ENCODE measurements at places on chromosomes 1 and 21. TPM values are rescaled to one million over a fixed set of nuclear protein-coding genes. Genes with fewer than 3 reads are reported as not detected.

DNA sequence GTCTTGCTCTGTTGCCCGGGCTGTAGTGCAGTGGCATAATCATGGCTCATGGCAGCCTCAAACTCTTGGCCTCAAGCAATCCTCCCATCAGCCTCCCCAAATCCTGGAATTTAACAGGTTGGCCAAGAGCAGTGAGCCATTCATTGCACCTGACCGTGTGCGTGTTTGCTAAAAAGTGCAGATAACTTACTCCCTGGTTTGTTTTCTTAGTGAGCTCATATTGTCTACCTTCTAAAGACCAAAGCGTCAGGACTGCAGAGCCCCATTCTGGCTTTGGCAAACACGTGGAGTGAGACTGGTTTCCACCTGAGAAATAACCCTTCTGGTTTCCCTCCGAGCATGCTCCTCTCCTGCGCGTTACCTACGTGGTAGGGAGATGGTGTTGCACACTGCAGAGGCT is 32.2 kb upstream of the CA6 start:
- no peaks in the 10 kb centered on the region for H3K4me1 ChIP-seq
- H3K27me3 ChIP-seq, result no peaks in the 10 kb centered on the region
- H3K4me3 ChIP-seq, result no peak overlapping the region
- no peaks in the 10 kb centered on the region for H3K36me3 ChIP-seq
- peak; percentile 16 for DNase-seq

DNA sequence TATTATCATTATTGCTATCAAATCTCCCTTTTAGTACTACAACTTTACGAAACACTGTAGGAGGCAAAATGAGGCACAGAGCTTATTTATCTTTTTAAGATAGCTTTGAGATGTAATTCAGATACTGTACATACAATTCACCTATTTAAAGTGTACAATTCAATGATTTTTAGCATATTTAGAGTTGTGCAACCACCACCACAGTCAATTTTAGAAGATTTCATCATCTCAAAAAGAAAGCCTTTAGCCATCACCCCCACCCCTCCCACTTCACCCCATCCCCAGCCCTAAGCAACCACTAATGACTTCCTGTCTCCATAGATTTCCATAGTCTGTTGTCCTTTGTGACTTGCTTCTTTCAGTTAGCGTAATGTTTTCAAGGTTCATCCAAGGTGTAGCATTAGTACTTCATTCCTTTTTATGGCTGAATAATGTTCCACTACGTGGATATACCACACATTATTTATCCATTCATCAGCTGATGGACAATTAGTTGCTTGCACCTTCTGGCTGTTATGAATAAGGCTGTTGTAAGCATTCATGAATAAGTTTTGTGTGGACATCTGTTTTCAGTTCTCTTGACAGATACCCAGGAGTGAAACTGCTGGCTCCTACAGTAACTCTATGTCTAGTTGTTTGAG is 9.4 kb upstream of the CAPN9 start:
- H3K27me3 ChIP-seq, result no peaks in the 10 kb centered on the region
- H3K27ac ChIP-seq, result no peak overlapping the region
- H3K4me3 ChIP-seq, result no peak overlapping the region
- no peaks in the 10 kb centered on the region for H3K4me1 ChIP-seq
- no peak for DNase-seq

Gene A3GALT2
- polyA plus RNA-seq, result not detected

- H3K27ac ChIP-seq, result no peak overlapping the region
- H3K4me1 ChIP-seq, result no peaks in the 10 kb centered on the region
- H3K27me3 ChIP-seq, result no peaks in the 10 kb centered on the region
- peak; percentile 80 for DNase-seq
- no peak overlapping the region for H3K4me3 ChIP-seq
- no peaks in the 10 kb centered on the region for H3K36me3 ChIP-seq
Measured at GRCh38 chr21:36111238-36111637, 23.6 kb upstream of the CBR3 start.

DNA sequence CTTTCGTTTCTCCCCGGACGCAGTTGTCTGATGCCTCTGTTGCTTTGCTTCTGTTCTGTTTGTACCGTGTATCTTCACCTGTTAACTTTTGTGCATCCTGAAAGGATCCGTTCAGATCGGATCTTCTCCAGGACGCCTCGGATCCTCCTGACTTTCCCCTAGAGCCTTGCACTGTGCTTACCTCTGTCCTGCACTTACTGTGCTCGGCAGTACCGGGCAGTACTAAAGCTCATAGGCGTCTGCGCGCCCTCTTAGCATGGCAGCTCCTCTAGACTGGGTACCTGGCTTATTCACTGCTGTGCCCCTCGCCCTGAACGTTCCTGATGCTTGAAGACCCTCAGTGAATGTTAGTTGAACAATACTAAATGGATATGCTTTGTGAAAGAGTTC is 934 bp downstream of the SCP2 start:
- peaks cover 21% of the 10 kb centered on the region for H3K27me3 ChIP-seq
- peak overlapping the region; percentile 67 for H3K4me3 ChIP-seq
- H3K27ac ChIP-seq, result no peak overlapping the region
- DNase-seq, result no peak
- H3K36me3 ChIP-seq, result no peaks in the 10 kb centered on the region
- peaks cover 5% of the 10 kb centered on the region for H3K4me1 ChIP-seq

Gene FMO4
- 19.7 TPM for polyA plus RNA-seq

GRCh38 chr21:34576041-34576511 is 38.8 kb downstream of the RCAN1 start:
- H3K4me3 ChIP-seq, result no peak overlapping the region
- no peaks in the 10 kb centered on the region for H3K36me3 ChIP-seq
- no peaks in the 10 kb centered on the region for H3K27me3 ChIP-seq
- no peak for DNase-seq

GRCh38 chr1:27322569-27323240 is 742 bp downstream of the TMEM222 start:
- H3K4me3 ChIP-seq, result peak overlapping the region; percentile 95
- H3K36me3 ChIP-seq, result no peaks in the 10 kb centered on the region
- peak overlapping the region; percentile 82 for H3K27ac ChIP-seq
- H3K27me3 ChIP-seq, result no peaks in the 10 kb centered on the region
- H3K4me1 ChIP-seq, result peaks cover 12% of the 10 kb centered on the region

Gene LCE1A
- not detected for polyA plus RNA-seq

DNA sequence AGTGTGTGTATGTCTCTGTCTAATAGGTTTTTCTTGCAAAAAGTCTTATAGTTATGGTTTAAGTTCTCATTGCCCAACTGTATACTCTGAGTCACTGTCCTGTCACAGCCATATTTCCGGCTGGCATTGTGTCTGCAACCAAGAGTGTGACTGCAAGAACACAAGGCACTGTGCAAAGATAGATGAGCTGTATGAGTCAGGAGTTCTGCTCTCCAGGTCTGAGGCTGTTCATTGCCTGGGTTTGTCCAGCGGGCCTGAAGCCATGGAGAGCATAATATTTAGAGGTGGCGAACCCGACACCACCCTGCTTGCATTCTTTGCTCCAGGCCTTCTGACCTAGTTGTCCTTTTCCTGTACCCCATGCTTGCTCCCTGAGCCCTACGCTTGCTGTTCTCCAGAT is 50.9 kb upstream of the CNIH3 start:
- H3K36me3 ChIP-seq, result no peaks in the 10 kb centered on the region
- H3K4me3 ChIP-seq, result no peak overlapping the region
- no peaks in the 10 kb centered on the region for H3K4me1 ChIP-seq
- no peak for DNase-seq
- H3K27ac ChIP-seq, result peak overlapping the region; percentile 63

GRCh38 chr1:28099050-28099769 is 10.8 kb upstream of the EYA3 start:
- no peak for DNase-seq
- H3K4me3 ChIP-seq, result no peak overlapping the region
- no peaks in the 10 kb centered on the region for H3K36me3 ChIP-seq

- no peaks in the 10 kb centered on the region for H3K4me1 ChIP-seq
- no peak for DNase-seq
- H3K36me3 ChIP-seq, result no peaks in the 10 kb centered on the region
- H3K27ac ChIP-seq, result no peak overlapping the region
Measured at GRCh38 chr1:29415156-29415830, 179.0 kb downstream of the PTPRU start.

GRCh38 chr1:30704271-30704670 is 19.1 kb downstream of the MATN1 start:
- H3K36me3 ChIP-seq, result no peaks in the 10 kb centered on the region
- no peaks in the 10 kb centered on the region for H3K27me3 ChIP-seq
- H3K27ac ChIP-seq, result no peak overlapping the region
- no peak for DNase-seq
- no peaks in the 10 kb centered on the region for H3K4me1 ChIP-seq
- H3K4me3 ChIP-seq, result no peak overlapping the region

Gene EDARADD
- 4.7 TPM for polyA plus RNA-seq

DNA sequence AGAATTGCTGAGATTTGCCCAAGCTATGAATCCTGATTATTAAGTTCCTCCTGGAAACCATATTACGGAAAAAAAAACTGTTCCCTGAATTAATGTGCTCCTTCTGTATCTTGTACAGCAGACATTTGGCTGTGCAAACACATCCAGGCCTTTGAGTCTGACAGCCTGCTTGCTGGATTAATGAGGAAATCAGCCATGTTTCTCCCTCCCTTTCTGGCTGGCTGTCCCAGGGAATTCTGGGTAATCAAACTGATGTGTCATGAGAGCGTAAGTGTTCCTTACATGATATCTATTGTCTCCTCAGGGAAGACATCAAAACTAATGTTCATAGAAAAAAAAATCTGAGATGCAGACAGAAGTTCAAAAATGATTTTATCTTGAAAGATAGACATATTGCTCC is 18.8 kb downstream of the PGBD5 start:
- H3K27ac ChIP-seq, result no peak overlapping the region
- no peaks in the 10 kb centered on the region for H3K36me3 ChIP-seq
- no peaks in the 10 kb centered on the region for H3K27me3 ChIP-seq
- H3K4me1 ChIP-seq, result no peaks in the 10 kb centered on the region
- H3K4me3 ChIP-seq, result no peak overlapping the region

GRCh38 chr1:245469734-245470133 is 314.9 kb downstream of the KIF26B start:
- no peak overlapping the region for H3K4me3 ChIP-seq
- no peak overlapping the region for H3K27ac ChIP-seq
- H3K4me1 ChIP-seq, result no peaks in the 10 kb centered on the region
- H3K36me3 ChIP-seq, result no peaks in the 10 kb centered on the region
- DNase-seq, result no peak

DNA sequence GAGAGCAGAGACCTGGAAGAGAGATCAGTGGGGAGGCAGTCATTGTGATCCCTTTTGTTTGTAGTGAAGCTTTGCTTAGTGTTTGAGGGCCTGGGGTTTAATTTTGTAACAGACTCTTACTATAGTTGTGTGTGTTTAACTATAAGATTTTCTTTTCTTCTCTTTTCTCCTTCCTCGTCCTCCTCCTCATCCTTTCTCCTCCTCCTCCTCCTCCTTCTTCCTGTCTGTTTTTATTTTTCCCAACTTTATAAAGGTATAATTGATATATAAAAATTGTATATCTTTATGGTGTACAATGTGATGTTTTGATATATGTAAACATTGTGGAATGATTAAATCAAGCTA is 71.2 kb upstream of the MACF1 start:
- DNase-seq, result no peak
- H3K36me3 ChIP-seq, result no peaks in the 10 kb centered on the region
- H3K4me1 ChIP-seq, result peaks cover 38% of the 10 kb centered on the region
- no peaks in the 10 kb centered on the region for H3K27me3 ChIP-seq

GRCh38 chr21:37717534-37717933 is 198.7 kb downstream of the KCNJ6 start:
- H3K36me3 ChIP-seq, result no peaks in the 10 kb centered on the region
- no peaks in the 10 kb centered on the region for H3K27me3 ChIP-seq
- no peaks in the 10 kb centered on the region for H3K4me1 ChIP-seq
- DNase-seq, result no peak
- H3K4me3 ChIP-seq, result no peak overlapping the region

Gene GSTM1
- 103 TPM for polyA plus RNA-seq

GRCh38 chr1:26190373-26190987 is at the start of gene CATSPER4:
Gene CATSPER4, plus strand, starts transcription at chr1:26190602. Its CDS starts 26 bp downstream, at chr1:26190628.
- no peaks in the 10 kb centered on the region for H3K27me3 ChIP-seq
- H3K27ac ChIP-seq, result no peak within 1 kb of the TSS
- no peak for DNase-seq
- H3K4me1 ChIP-seq, result no peaks in the 10 kb centered on the region
- no peaks in the 10 kb centered on the region for H3K36me3 ChIP-seq

Gene PTPRU
- polyA plus RNA-seq, result 19.5 TPM

GRCh38 chr1:107739201-107739600 is 225.8 kb downstream of the VAV3 start:
- no peak overlapping the region for H3K4me3 ChIP-seq
- no peaks in the 10 kb centered on the region for H3K27me3 ChIP-seq
- H3K36me3 ChIP-seq, result no peaks in the 10 kb centered on the region
- DNase-seq, result no peak

- peak overlapping the region; percentile 43 for H3K4me3 ChIP-seq
- no peaks in the 10 kb centered on the region for H3K36me3 ChIP-seq
- peaks cover 14% of the 10 kb centered on the region for H3K27me3 ChIP-seq
- no peaks in the 10 kb centered on the region for H3K4me1 ChIP-seq
Measured at GRCh38 chr1:241357366-241358340, 648 bp upstream of the RGS7 start.

Gene IL20
- polyA plus RNA-seq, result not detected

GRCh38 chr1:204417074-204417997 is 5.7 kb upstream of the PPP1R15B start:
- H3K4me1 ChIP-seq, result peaks cover 4% of the 10 kb centered on the region
- no peaks in the 10 kb centered on the region for H3K36me3 ChIP-seq
- H3K27me3 ChIP-seq, result no peaks in the 10 kb centered on the region
- H3K27ac ChIP-seq, result peak overlapping the region; percentile 83

- no peak for DNase-seq
- no peaks in the 10 kb centered on the region for H3K36me3 ChIP-seq
- H3K4me1 ChIP-seq, result no peaks in the 10 kb centered on the region
Measured at GRCh38 chr1:193270996-193271395, 84.6 kb upstream of the B3GALT2 start.

Gene FMOD
- 71.1 TPM for polyA plus RNA-seq

- no peaks in the 10 kb centered on the region for H3K36me3 ChIP-seq
- H3K4me1 ChIP-seq, result no peaks in the 10 kb centered on the region
- no peak for DNase-seq
- H3K27me3 ChIP-seq, result no peaks in the 10 kb centered on the region
- no peak overlapping the region for H3K27ac ChIP-seq
Measured at GRCh38 chr21:27564684-27565301, 597.9 kb upstream of the ADAMTS5 start.

- H3K27me3 ChIP-seq, result no peaks in the 10 kb centered on the region
- no peaks in the 10 kb centered on the region for H3K36me3 ChIP-seq
- DNase-seq, result no peak
Measured at GRCh38 chr1:198318085-198318484, 161.3 kb downstream of the NEK7 start.

Gene AKR7A3
- 2.3 TPM for polyA plus RNA-seq

DNA sequence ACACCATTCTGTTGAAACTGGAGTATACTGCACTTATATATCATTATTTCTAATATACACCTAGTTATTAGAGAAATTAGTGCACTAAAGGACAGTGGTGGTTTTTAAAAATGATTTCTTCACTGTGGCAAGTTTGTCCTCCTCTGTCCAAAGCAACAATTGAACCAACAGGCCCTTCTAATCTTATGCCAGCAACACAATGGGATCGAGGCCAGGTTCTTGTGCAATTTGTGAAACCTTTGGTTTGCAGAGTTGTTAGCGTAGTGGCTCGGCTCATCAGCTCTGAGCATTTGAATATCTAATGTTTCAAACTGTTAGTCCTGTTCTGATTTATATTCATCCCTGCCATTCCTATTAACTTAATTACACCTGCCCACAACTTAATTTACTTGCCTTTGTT is 9.9 kb upstream of the LRRC39 start:
- peak; percentile 29 for DNase-seq
- H3K4me3 ChIP-seq, result no peak overlapping the region

GRCh38 chr21:44524414-44525371 is 15.3 kb downstream of the KRTAP10-1 start:
- H3K36me3 ChIP-seq, result no peaks in the 10 kb centered on the region
- no peak for DNase-seq
- H3K4me1 ChIP-seq, result no peaks in the 10 kb centered on the region
- H3K27ac ChIP-seq, result no peak overlapping the region
- no peak overlapping the region for H3K4me3 ChIP-seq

GRCh38 chr1:161351482-161351881 is 16.2 kb downstream of the CFAP126 start:
- no peak overlapping the region for H3K4me3 ChIP-seq
- no peak for DNase-seq
- no peak overlapping the region for H3K27ac ChIP-seq
